ENCODE measurements at places on chromosomes 2 and 18.

GRCh38 chr2:96556441-96557330, 20.1 kb downstream of the ARID5A start:
- peak; percentile 62 for DNase-seq

- no peak for DNase-seq
These were observed 38.9 kb downstream of the INO80C start for GRCh38 chr18:35458677-35459441.

DNA sequence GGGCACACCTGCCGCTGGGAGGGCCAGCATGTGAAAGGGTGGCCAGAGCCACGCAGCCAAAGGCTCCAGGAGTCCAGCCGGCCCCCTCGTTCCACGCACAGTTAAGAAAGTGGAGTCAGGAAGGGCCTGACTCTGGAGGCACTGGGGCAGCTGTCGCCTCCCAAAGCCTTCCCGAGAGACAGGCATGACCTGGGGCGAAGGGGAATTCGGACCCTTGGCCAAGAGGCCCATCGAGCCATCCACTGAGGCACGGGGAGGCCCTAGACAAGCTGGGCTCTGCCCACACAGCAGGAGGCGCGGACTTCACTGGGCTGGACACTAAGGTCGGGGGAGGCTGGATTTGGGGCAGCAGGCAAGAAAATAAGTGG, 38.5 kb upstream of the SNED1 start:
- no peak for DNase-seq

DNA sequence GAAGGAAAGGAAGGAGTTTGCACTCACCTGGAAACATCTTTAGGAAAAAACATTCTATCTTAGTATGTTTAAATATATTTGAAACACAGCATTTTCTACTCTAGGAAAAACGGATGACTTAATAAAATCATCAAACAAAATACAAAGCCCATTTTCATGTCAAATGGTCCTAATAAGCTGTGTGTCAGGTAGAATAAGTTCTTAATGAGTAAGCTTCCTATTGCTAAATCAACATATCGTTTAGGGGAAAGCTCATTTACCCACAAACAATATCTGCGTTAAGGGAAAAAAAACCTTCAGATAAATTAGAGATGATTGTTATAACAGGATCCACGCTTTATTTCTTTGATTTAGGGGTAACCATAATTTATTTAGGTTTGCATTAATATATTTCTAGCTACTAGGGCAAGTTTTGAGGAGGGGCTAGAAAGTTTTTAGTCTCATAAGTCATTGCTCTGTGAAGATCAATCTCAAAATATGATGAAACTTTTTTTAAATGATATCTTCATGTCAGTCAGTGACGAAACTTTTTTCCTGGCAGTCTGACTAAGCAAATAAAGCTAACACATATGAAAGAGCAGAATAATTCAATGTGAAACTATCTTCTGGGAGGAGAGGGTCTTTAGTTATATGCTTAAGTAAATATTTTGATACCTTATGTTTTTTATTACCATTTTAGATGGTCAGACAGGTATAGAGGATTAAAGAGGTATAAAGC, 147.1 kb downstream of the WDSUB1 start:
- DNase-seq: no peak

GRCh38 chr2:174903264-174903556, 102.0 kb downstream of the CHN1 start:
- no peak for DNase-seq

GRCh38 chr18:29184654-29185053, 1007.7 kb upstream of the CDH2 start:
- DNase-seq: no peak

- DNase-seq: no peak
These were observed 125.5 kb upstream of the SERTAD2 start for GRCh38 chr2:64779117-64779690.

DNA sequence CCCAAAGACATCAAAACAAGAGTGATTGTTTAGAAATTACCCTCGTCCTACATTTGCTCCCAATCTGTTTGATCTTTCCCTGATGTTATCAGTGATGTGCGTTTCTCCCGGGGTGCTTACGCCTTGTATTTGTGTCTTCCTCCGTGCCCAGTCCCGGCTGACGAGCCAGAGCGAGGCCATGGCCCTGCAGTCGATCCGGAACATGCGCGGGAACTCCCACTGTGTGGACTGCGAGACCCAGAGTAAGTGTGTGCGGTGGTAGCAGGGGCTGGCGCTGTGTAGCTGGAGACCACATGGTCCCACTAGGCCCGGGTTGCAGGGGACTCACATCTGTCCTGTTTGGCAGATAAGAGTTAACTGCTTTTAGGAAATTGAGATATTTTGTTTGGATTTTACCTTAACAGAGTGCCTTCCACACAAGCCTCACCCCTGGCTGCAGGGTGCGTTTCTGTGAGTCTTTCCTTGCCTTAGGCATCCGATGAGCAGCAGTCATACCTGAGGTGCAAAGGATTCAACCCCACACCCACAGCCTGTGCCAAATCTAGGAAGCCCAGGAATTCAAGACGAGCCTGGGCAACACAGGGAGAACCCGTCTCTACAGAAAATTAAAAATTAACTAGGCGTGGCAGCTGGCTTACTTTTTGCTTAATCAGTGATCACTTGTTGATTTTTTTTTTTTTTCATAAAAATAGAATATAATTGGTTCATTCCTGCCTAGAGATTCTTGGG, 127.4 kb downstream of the GBX2 start:
- no peak for DNase-seq

DNA sequence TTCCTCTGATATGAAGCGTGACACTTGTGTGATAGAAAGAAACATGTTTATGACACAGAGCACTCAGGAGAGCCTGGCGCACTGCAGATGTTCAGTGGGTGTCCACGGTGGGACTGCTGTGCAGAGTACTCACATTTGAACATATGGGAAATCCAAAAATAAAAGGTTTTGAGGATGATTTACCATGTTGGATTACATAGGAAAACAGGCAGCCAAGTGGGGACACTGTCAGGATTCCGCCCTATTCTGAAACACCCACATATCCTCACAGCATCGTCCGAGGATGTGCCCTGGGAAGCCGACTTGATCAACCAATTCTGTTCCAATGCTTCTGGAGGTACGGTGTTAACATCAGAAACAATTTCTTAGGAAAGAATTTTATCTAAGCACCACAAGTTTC, 263.7 kb downstream of the TGIF1 start:
- no peak for DNase-seq

- no peak for DNase-seq
These were observed 215.9 kb upstream of the HDAC4 start for GRCh38 chr2:239616729-239617128.

DNA sequence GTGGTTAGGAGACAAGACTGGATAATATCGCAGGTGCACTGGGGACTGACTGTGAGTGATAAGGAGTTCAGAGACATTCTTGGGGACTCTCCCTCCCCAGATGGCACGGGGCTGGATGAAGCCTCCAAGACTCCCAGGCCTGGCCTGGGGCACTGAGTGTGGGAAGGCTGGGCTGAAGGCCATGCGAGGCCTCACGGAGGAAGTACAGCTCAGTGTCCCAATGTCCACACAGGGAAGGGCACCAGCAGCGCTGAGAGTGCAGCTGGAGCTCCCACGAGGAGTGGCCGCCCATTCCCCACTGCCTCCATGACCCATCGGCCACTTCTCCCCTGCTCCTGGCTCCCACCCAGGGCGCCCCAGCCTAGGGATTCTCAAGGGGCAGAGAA, 6.5 kb downstream of the MFSD2B start:
- no peak for DNase-seq

GRCh38 chr2:286774-287392, 1.0 kb downstream of the ALKAL2 start:
- DNase-seq: no peak

- DNase-seq: no peak
These were observed 349.8 kb downstream of the TNS1 start for GRCh38 chr2:217652761-217653639.
